ENCODE measurements at places on chromosomes 7 and 10.

DNA sequence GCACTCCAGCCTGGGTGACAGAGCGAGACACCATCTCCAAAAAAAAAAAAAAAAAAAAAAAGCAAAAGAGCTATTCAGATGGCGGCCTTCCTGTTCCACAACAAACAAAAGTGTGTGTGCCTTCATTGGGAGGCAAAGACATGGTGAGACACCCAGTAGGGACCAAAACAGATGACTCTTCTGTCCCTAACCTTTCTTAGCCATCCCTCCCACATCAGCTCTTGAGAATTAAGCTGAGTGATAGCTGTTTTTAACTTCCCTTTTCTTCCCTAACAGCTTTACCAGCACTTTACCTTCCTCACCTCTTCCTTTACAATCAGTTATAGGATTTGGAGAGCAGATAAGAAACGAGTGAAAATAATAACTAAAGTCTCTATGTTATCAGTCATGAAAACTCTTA, 48.2 kb downstream of the ARMH3 start:
- no peak for DNase-seq

GRCh38 chr7:2261611-2262010, 19.6 kb downstream of the NUDT1 start:
- no peak for DNase-seq

DNA sequence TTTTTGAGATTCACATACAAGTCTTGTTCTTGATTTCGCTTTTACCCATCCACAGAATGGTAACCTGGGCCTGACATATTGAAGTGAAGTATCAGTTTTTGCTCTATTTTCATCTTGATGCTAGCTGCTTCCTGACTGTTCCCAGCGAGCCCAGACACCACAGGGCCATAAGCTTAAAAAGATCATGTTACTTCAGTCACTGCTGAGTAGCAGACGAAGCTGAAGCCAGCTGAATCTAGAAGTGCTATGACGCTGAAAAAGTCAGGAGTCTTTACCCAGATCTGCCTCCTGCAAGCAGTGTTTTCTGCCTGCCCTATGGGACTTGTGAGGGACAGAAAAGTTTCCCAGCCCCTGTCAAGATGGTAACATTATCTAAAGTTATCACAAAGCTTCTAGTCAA, 2.7 kb upstream of the PRXL2A start:
- DNase-seq = no peak

DNA sequence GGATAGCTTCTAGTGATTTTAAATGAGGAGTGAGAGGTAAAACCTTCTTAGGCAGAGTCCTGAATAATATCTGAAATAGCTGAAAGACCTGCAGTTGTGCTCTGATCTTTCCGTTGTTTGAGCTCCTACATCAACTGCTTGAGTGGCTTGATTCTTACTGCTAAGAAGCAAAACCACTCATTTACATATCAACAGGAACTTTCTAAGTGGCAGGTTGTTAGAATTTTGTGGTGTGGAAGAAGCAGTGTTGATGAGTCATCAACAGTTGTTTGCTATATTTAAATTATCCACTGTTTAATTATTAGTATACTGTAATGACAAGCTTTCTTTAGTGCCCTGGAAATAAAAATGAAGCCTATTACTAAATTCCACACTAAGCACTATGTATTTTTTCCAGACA, 689.5 kb downstream of the DNAJB9 start:
- peak; percentile 8 for DNase-seq

DNA sequence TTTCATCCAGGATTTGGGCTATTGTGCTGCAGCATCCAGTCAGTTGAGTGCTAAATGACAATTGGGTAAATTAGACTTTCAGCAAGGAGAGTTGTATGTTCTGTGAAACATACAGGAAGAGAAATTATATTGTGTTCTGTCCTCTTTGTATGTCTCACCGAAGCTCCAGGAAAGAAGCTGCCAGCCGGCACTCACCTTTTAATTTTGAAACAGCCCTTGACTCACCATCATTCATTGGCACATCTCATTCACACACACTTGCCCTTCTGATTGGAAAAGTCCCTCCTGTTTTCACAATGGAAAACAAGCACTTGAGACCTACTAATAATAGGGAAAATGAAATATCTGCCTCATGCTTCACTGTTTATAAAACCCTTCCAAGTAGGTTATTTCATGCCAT, 495.6 kb downstream of the RPS24 start:
- DNase-seq = no peak

DNA sequence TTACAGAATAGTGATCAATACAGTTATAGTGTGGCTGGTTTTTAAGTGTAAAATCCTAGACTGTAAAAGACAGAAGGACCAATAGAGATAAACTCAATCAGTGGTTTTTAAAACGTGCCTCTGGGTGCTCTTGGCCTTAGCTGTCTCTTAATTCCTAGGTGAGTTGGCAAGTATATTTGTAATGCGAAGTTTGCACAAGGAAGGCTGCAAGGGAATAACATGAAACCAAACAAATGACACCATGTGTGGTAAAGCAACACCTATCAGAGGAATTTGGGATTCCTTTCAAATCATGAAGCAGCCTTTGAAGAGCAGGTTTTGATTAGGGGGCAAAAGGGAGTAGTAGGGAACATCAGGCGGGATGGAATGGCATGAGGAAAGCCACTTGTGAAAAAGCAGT, 284.6 kb downstream of the INHBA start:
- no peak for DNase-seq

DNA sequence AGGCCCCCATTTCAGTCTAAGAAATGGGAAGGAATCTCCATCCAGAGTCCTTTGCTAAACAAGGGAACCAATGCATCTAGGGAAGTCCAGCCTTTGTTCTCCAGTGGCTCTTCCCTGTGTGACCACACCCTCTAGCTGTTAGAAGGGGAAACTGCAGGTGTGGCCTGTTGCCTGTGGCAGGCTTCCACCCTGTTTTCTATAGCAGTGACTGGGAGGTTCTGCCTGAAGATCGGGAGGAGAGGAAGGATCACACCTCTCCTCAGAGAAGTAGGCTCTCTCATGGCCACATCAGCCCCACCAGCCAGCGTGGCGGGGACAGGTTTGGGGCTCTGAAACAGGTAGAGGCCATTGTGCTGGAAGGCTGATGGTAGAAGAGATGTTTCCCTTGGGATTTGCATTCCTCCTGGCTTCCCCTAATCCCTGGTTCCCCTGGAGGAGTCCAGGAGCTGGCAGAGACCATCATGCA, 47.7 kb upstream of the TRIM8 start:
- DNase-seq = peak; percentile 38

GRCh38 chr10:88347597-88348304, 235.4 kb downstream of the RNLS start:
- no peak for DNase-seq

DNA sequence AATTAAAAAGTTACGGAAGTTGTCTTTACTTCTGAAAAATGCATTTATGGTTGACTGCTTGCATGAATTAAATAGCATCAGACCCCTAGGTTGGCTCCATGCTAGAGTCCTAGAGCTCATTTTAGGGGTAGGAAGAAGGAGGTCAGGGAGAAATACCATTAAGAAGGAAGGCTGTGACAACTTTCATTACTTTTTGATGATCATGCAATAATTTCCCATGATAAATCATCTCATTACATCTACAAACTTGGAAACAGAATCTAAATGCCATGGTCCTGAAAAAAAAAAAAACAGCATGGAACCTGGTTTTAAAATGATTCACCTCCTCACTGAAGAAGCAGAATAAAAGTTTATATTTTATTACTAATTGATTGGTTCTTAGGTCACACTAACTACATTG, 20.3 kb upstream of the PLXNA4 start:
- no peak for DNase-seq

DNA sequence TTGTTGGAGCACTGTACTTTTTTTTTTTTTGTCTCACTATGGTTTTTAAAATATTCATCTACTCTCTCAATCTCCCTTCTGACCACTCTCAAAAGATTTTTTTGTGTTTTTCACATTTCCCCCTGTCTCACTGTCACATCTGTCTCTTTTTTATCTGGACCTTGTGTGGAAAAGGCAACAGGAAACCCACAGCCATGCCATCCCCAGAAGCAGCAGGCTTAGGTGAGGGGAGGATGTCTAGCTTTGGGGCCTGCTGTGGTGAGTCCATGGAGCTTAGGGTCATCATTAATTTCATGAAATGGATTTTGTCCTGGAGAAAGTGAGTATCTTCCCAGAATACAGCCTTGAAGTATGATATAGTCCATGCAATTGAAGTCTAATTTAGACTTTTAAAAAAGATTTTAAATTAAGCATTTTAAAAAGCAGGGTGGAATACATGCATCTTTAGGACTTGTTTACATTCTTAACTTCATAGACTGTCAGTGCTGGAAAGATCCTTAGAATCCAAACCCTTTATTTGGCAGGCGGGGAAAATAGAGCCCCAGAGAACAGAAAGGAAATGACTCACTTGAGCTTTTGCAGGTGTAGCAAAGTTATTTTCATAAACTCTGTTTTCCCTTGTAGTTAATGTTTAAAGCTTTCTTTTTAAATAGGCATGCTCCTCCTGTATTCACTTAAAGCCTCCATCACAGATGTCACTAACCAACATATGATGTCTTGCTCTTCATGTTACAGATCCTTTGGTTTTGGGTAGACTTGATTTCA, 25.1 kb downstream of the MINDY4 start:
- no peak for DNase-seq

DNA sequence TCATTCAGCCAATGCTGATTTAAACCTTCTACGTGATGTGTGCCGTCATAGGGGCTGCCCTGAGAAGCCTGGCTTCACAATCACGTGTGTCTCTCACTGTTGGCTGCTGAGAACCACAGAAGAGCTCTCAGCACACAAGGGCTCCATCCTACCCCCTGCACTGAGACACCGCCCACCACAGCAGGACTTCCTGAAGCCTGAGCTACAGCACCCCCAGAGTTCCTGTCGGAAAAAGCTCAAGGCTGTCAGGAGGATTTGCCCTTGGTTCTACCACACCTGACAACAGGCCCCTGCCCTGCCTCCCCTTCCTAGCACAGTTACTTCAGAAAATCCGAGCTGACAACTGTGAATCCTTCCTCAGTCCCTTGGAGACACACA, 191.9 kb downstream of the MAD1L1 start:
- DNase-seq = no peak

- DNase-seq = no peak
Measured at GRCh38 chr10:43689618-43689954, 40.9 kb upstream of the ZNF32 start.

GRCh38 chr7:41063116-41063515, 639.8 kb downstream of the INHBA start:
- no peak for DNase-seq

GRCh38 chr7:55326081-55326835, 38.9 kb upstream of the LANCL2 start:
- no peak for DNase-seq

DNA sequence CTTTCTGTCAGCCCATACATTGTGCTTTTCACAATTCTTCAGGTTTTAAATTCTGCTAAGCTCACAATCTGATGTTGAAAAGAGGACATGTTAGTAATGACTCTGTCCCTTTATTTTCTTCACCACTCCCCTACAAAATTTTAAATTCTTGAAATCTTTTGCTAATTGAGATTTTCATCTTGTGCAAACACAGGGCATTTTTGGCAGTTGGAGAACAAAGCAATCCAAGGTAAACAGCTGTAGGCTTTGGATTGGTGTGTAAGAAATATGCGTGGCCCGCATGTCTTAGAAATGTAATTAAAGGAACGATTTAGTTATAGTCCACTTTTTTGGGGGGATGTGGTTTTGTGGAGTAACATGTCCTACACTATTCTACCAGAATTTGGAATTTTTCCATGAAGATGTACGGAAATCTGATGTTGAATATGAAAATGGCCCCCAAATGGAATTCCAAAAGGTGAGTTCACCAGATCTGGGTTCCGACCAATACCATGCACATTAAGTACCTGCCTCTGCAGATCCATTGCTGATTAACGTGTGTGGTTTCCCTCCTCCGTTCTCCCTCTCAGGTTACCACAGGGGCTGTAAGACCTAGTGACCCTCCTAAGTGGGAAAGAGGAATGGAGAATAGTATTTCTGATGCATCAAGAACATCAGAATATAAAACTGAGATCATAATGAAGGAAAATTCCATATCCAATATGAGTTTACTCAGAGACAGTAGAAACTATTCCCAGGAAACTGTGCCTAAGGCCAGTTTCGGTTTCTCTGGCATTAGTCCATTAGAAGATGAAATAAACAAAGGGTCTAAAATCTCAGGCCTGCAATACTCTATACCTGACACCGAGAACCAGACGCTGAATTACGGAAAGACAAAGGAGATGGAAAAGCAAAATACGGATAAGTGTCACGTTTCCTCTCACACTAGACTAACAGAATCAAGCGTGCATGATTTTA, 181.1 kb downstream of the ARHGAP21 start:
- no peak for DNase-seq

DNA sequence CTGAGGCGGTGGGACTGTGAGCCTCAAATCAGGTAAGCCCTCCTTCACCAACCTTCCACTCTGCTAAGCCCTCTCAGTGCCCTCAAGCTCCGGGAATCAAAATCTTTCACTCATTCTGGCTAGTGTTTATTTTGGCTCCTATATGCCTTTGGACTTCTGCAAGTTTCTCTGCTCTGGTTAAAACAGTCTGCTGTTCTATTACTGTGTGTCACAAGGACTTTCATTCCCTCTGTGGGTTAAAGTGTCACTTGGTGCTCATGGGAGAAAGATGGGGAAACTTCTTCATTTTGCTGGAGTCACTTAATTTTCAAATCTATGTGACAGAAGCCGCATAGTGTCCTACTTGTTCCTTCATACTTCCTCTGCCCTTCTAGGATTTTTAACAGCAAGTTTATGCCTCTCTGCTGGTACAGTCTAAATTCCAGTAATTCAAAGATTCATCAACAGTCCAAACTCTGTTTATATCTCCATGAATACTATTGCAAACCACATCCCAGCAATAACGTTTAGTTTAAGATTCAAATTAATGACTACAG, 61.3 kb downstream of the CD36 start:
- DNase-seq = no peak

GRCh38 chr10:8586504-8586903, 532.0 kb downstream of the GATA3 start:
- no peak for DNase-seq

- no peak for DNase-seq
Measured at GRCh38 chr10:19828278-19829049, 12.2 kb downstream of the PLXDC2 start.

Measured in neuronal stem cell (in vitro differentiated cells).